Diencephalon (tissue), 1 donor: ENCODE measurements at places on chromosomes 7 and 10. TPM values are rescaled to one million over a fixed set of nuclear protein-coding genes. Genes with fewer than 3 reads are reported as not detected.

Gene MCM10
- total RNA-seq = 5.3 TPM

Gene MEIG1
- not detected for total RNA-seq

Gene LRIT1
- total RNA-seq = not detected

Gene VPS41
- 102 TPM for total RNA-seq

Gene BMPER
- total RNA-seq = 12.2 TPM

Gene ZNF503
- 4.8 TPM for total RNA-seq

Gene RARRES2
- total RNA-seq = 10.8 TPM

Gene FRMPD2
- total RNA-seq = 18.7 TPM
